ENCODE measurements at places on chromosomes 3 and 15.

DNA sequence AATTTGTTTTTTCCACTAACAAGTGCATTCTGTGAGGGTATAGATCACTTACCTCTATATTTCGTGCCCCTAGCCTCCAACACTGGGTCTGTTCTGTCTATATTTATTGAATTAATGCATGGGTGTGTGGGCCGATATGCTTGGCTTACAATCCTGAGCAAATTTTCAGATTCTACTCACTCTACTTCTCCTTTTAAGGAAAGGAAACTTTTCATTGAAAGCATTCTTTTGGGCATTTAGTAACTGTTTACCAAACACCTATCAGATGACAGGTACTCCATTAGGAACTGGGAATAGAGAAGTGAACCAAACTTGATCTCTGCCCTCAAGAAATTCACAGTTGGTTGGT, 60.5 kb downstream of the TLE3 start:
- no peak for DNase-seq

DNA sequence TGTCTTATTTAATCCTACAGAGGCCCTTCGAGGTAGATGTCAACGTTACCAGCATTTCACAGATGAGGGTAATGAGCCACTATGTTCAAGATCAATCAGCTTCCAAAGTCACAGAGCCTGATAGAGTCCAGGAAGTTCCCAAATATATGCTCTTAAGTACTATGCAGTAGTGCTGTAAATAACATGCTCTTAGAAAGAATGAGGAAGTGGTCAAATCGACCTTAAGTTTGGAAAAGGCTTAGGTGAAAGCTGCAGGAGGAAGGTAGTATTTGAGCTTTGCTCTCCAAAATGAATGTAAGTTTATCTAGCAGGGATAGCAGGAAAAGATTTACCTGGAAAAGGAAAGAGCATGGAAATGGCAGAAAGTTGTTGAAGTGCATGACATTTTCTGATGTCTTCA, 234.0 kb downstream of the RBMS3 start:
- DNase-seq, result no peak

DNA sequence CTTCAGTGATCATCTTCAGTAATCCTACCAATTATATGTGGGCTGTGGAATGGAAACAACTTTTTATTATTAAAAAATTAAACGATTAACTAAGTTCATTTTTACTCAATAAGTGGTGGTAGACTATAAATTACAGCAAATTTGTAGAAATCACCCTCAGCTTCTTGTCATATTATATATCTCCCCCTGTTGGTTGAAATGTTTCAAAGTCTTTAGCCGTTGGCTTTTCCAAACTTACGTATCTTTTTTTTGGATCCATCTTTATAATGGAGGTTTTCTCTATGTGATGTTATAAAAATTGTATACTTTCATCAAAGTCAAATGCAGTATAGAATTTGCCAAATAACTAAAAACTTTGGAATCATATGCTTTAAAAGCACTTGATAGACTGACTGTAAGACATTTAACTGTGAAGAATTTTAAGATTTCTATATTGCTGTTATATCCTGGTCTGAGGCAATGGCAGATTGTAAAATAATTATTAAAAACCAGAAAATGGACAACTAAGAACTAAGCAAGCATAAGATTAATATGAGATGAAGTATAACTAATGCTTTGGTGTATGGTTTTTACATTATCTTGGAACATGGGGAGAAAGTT, 44.7 kb downstream of the ATP11B start:
- DNase-seq, result peak; percentile 5

DNA sequence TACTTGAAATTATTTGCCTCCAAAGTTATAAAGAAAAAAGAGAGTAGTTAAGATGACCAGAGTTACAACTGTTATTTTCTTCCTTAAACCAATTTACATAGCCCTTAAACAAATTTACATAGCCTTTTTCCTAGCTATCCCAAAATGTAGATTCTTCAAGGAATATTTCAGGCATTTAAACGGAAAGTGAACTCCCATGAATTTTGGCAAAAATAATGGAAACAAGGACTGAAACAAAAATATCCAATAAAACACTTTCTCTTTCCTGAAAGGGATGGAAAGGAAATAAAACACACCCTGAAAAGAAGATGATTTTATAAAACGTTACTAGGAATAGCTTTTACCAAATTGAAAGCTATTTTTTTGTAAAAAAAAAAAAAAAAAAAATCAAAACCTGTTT, 418.6 kb downstream of the FOXP1 start:
- no peak for DNase-seq

DNA sequence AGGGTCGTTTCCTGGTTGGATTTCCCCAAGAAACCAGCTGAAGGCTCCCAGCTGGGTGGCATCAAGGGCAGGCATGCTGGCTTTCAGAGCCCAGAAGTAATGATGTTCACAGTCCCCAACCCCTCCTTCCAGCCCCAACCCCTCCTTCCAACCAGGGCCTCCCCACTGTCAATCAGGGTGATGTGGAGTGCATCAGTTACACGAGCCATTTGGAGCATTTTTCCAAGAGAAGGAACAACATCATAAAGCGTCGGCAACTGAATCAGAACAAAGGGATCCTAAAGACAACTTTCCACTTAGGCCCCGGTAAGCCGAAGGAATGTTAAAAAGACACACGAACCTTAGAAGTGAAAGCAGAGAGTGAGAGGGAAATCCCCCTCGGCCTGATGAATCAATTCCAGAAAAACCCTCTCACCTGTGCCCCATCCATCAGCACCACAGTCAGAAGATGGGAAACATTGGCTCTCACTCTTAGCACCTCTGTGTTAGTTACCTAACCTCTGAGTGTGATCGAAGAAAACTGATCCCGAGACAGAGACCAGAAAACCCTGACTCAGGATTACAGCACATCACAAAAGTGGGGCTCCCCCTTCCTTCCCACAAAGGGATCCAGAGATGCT, 101.2 kb upstream of the WNT5A start:
- DNase-seq, result no peak

DNA sequence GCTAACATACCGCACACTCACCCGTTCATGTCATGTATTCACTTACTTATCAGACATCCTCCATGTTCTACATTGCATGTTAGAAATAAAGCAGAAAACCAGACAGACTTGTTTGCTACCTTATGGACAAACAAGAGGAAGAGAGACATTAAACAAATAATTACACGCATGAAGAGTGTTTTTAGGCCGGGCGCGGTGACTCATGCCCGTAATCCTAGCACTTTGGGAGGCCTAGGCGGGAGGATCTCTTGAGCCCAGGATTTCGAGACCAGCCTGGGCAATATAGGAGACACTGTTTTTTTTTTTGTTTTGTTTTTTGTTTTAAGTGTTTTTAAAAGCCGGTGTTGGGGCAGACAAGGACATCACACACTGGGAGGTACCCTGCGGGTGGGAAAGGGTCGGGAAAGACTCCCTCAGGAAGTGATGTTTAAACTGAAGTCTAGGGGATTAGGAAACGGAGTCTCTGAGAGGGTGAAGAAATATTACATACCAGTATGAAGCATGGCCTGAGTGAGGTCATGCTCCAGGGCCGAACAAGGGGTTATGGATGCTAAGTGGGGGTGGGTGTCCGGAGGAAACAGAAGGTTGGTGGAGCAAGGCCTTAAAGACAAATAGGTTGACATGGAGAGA, 2.1 kb upstream of the USP3 start:
- no peak for DNase-seq

GRCh38 chr15:68304589-68305337, 27.2 kb downstream of the FEM1B start:
- no peak for DNase-seq

DNA sequence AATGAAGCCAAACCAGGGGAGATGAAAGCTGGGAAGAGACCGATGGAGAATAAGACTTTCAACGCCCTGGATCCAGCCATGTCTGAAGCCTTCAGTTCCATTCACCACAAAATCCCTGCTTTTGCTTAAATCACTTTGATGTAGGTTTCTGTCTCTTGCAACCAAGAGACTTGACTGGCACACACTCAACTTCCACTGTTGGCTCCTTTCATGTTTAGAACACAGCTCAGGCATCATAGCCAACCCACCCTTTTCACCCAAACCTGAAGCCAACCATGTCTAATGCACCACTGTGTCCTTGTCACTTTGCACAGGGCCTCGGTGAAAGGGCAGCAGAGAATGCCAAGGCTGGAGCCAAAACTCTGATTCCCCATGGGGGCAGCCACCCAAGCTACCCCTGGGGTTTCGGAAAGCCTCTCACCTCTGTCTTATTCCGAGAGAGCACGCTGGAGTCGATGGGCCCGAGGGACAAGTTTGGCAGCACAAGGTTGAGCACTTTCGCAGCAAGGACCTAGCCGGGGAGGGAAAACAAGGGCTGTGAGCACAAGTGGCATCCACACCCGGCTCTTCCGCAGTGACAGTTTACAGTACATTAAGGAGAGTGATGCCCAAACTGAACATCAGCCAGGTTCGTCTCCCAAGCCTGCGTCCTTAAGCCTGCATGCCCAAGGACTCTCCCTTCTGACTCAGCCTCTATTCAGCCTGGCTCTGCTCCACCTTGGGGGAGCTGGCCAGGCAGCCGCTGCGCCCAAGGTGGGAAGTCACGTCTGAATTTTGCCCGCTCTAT, 37.6 kb downstream of the ABTB1 start:
- DNase-seq, result no peak

DNA sequence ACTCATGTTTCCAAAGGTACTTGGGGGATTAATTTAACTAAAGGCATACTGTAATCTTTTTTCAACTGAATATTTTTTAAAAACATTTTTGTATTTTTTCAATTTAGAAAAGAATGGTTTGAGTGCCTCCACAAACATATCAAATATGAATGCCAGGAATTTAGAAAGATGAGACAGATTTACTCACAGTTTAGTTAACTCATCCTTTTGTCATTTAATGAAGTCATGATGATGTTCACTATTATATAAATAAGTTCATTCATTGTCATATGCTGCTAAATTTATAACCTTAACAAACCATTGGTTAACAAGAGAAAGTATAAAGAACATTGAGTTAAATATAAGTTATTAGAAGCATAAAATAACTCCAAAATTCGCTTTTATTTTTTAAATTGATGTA, 50.0 kb downstream of the FGF7 start:
- DNase-seq, result no peak

DNA sequence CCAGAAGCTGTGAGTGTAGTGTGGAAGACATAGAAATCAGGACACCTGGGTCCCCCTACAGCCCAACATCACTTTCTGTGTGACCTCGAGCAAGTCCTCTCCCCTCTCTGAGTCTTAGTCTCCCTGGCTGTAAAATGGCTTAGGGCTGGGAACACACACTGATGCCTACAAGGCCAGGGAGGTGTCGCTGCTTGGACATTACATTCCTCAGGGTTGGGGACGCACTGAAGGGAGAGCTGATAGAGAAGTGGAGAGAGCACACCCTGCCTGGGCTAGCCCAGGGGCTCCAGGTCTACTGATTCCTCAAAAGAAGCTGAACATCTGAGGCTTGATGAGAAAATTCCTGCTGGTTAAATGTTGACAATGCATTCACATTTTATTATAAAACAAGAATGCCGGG, 6.3 kb upstream of the ALAS1 start:
- DNase-seq, result no peak

- no peak for DNase-seq
Observed at GRCh38 chr15:25062551-25063430, 108.0 kb downstream of the SNRPN start.

DNA sequence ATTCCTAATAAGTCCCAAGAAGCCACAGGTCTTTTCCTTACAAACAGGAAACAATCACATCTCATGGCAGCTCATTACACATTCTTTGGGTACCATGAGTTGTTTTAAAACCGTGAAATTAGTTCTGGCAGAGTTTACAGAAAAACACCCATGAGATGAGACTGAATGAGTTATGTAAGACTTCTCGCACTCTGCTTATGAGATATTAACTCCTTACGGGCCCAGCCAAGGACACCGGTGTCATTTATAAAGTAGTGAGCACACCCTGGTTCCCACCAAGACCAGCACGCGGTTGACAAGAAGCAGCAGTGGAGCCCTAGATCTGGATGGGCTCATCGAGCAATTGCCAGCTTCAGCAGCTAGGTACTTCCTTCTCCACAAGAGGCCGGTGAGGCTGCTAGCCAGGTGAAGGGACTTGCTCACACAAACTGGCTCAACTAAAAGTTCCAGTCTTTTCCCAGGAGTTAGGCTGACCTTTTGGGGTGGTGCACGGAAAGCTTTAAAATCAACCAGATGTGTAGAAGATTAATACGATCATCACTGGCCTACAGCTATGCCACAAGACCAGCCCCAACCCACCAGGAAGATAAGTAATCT, 318.6 kb upstream of the ICE2 start:
- DNase-seq, result no peak

DNA sequence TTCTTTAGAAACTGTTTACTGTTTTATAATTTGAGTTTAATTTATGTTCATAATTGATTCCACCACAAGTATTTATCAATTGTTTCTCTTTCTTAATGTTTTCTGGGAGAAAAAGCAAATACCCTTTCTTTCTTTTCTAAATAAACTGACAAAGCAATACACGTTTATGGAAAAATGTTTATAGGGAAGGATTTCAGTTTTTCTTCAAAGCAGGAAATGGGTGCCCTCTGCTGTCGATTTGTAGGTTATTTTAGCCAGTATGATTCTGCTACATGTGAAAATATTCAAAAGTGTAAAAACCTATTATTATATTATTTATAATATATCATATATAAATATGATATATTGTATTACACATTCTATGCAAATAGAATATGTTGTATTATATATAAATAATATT, 921.0 kb upstream of the ROBO1 start:
- DNase-seq, result peak; percentile 10

- no peak for DNase-seq
Observed at GRCh38 chr15:39471785-39472574, 108.9 kb upstream of the THBS1 start.

- peak; percentile 47 for DNase-seq
Observed at GRCh38 chr3:186598108-186598784, 14.6 kb upstream of the AHSG start.

- peak; percentile 60 for DNase-seq
Observed at GRCh38 chr15:99019558-99020540, 12.3 kb upstream of the PGPEP1L start.

DNA sequence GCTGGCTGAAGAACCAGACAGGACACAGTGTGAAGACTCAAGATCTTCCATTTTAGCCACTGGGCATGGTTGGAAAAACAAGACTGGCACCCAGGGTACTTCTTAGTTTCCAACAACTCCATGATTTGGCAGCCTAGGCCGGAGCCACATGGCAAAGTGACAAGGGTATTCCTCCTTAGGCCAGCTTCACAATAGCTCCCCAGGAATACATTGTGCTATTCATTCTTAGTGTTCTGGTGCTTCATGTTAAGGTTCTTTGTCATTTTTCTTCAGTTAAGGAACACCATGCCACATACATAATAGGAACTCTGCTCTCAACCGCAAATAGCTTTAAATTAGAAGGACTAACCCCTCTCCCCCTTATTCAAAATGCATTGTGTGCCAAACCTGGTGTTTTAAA, 8.0 kb upstream of the FILIP1L start:
- DNase-seq, result no peak

GRCh38 chr3:12840591-12841148, 695 bp downstream of the RPL32 start:
- DNase-seq, result no peak

GRCh38 chr15:45201869-45202268, 14.1 kb upstream of the SHF start:
- no peak for DNase-seq
